Tibial artery (tissue), 4 donors: ENCODE measurements at places on chromosomes 2 and 18.

DNA sequence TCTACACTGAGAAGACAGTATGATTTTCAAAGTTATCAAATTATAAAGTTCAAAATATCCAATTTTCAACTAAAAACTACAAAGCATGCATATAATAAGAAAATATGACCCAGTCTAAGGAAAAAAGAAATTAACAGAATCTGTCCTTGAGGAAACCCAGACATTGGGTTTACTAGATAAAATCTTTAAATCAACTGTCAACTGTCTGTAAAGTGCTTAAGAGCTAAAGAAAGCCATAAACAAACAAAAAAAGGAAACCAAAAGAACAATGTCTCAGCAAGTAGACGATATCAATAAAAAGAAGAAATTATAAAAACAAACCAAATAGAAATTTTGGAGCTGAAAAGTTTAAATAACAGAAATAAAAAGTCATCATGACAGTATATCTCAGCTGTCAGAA lies 10.5 kb upstream of the ABCB11 start:
- DNase-seq = no peak

- no peak for DNase-seq
These were observed 77.2 kb downstream of the NFATC1 start for GRCh38 chr18:79472946-79473345.

GRCh38 chr18:52236131-52236530 lies 103.9 kb upstream of the DCC start:
- DNase-seq = no peak

DNA sequence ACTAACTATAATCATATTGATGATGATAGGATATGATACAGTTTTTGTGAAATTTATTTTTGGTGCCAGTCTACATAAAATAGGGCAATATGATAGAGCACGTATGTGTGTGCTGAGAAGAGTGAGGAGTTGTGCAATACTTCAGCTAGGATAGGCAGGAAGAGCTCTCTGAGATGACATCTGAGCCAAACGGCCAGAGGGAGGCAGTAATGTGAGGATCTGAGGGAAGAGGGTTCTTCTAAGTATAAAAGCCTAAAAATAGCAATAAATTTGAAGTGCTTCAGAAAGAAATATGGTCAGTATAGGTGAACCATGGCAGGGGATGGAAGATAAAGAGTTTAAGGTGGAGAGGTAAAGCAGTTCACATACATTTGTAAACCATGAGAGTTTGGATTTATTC lies 102.5 kb downstream of the OLA1 start:
- DNase-seq = no peak

GRCh38 chr2:227862227-227862740 lies 9.1 kb upstream of the DAW1 start:
- DNase-seq = no peak

DNA sequence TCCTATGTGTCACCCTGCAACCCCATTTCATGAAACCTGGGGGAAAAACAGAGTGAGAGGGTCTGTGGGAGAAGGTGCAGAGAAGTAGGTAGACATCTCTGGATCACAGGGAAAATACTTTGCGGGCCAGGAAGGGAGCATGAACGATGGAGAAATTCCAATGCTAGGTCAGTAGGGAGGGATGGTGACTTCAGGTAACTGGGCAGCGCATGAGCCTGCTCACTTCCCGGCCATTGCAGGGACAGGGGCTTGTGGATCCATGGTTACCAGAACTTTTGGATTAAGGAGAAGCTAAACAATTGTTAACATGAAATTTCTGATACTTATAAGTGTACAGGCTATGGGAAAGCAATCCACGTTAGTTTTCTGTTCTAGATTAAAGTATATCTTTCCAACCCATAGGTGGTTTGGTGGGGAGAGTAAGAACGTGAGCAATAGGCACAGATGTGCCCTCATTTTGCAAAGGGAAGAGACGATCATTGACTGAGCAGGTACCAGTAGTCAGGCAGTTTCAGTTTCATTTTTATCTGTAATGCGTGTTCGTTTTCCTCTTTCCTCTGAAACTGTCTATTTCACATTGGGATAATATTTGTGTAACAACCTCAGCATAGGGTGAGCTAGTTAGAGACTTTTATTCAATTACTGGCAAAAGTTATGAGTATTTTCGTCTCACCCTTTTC lies 65.0 kb downstream of the NYAP2 start:
- DNase-seq = no peak

DNA sequence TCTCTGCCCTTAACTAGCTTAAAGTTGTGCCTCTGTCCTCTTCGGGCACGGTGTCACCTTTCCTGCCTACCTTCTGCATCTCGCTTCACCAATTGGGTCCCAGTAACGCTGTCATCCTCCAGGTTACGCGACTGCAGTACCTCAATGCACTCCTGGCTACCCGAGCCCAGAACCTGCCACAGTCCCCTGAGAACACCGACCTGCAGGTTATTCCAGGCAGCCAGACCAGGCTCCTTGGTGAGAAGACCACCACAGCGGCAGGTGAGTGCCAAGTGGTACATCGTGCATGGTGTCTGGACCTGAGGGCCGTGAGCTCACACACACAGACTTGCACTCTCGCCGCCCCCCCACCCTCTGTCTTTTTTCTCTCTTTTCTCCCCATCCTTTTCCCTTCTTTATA lies 12.8 kb downstream of the CNNM3 start:
- DNase-seq = no peak

DNA sequence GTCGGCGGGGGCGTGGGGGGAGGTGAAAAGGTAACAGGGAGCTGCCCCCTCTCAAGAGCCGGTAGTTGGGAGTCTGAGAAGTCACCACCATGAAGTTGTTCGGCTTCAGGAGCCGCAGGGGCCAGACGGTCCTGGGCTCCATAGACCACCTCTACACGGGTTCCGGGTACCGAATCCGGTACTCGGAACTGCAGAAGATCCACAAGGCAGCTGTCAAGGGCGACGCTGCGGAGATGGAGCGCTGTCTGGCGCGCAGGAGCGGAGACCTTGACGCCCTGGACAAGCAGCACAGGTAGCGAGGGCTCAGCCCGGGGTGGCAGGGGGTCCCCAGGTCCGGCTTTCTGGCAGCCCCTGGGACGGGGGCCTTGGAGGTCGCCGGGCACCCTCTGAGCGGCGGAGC lies 47.1 kb upstream of the ZNF519 start:
- DNase-seq = no peak
